Type B pancreatic cell (in vitro differentiated cells): ENCODE measurements at places on chromosomes 3 and 15. TPM values are rescaled to one million over a fixed set of nuclear protein-coding genes. Genes with fewer than 3 reads are reported as not detected.

The TMEM42 gene
- 10.3 and 16.1 TPM in 2 replicates for total RNA-seq

The OR5K2 gene
- not detected in 2 replicates for total RNA-seq

The LTF gene
- total RNA-seq: not detected in 2 replicates

The CNTN3 gene
- total RNA-seq: 1.1 and 7.7 TPM in 2 replicates

The COL7A1 gene
- total RNA-seq: 17.6 and 32.3 TPM in 2 replicates

DNA sequence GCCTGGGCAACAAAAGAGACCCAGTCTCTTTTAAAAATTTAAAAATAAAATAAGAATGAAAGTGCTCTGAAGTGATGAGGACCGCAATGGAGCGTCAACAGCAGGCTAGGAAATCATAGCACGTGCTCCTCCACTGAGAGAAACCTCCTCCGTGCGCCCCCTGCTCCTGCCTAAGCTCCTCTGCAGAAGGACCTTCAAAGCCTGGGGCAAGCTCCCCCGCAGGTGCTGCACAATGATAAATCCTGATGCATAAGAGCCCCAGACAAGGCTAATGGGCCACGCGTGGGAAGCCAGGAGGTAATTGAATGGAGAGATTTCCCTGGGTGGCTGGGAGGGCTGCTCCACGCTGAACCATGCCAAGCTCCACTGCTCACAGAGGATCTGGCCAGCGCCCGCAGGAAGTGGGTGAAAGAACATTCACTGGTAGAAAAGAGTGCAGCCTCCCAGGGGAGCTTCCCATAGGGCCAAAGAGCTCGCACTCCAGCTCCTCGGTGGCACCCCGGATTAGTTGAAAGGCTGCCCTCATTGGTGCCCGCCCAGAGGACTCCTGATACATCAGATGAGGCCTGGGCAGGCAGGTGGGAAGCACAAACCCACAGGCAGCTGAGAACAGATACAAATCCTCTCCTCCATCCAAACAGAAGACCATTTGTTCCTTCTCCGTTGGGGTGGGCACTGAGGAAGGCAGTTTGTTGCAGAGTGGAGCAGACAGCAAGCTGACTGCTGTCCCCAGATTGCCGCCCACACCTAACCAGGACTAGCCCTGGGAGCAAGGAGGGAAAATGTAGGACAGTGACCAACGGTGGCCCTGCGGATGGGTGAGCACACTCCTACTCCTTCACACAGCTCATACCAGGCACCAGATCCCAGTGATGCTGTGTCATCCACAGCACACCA lies 52.5 kb downstream of the CPN2 start:
- peaks cover 7% of the 10 kb centered on the region for H3K36me3 ChIP-seq
- DNase-seq: no peak
- no peak overlapping the region for H3K27ac ChIP-seq
- no peak overlapping the region for H3K4me3 ChIP-seq

- DNase-seq: no peak
- H3K4me3 ChIP-seq: peak overlapping the region; percentile 23
- peaks cover 13% of the 10 kb centered on the region for H3K27me3 ChIP-seq
- no peak overlapping the region for H3K27ac ChIP-seq
Observed at GRCh38 chr3:46895204-46895660, 17.7 kb downstream of the PTH1R start.

- DNase-seq: no peak
- no peak overlapping the region for H3K27ac ChIP-seq
- H3K27me3 ChIP-seq: peaks cover 29% of the 10 kb centered on the region
- peaks cover 22% of the 10 kb centered on the region for H3K4me1 ChIP-seq
- H3K36me3 ChIP-seq: no peaks in the 10 kb centered on the region
Observed at GRCh38 chr3:55631766-55632331, 144.7 kb upstream of the WNT5A start.
